ENCODE measurements at places on chromosomes 5 and 9.

DNA sequence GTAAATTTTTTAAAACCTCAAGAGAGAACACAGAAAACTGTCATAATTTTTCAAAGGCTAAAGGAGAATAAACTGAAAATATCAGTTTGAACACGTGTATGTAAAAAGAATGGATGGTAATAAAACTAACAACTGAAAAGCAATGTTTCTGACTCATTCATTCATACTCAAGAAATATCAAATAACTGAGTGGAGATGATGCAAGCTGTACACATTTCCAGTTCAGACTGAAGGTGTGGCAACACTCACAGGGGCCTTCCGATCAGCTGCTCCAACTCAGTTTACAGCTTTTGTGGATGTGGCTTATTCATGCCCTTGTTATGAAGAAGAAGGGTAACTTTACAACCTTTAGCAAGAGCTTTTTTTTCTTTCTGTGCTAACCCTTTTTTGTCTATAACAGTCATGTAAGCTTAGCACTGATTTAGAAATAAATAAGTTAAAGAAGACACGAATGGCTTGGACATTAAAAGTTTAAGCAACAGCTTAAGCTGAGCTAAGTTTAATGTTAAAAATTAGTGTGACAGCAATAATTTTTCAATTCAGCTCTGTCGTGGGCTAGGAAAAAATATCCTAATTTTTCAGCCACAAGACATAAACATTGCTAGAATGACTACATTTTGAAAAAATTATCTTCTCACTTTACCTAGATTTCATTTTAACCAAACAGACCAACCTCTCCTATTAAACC lies 453.5 kb downstream of the RAB3C start:
- H3K4me3 ChIP-seq, result peak overlapping the region; percentile 67
- peak; percentile 44 for DNase-seq
- H3K27me3 ChIP-seq, result no peaks in the 10 kb centered on the region
- H3K4me1 ChIP-seq, result peaks cover 21% of the 10 kb centered on the region
- H3K36me3 ChIP-seq, result no peaks in the 10 kb centered on the region
- no peak overlapping the region for H3K27ac ChIP-seq

DNA sequence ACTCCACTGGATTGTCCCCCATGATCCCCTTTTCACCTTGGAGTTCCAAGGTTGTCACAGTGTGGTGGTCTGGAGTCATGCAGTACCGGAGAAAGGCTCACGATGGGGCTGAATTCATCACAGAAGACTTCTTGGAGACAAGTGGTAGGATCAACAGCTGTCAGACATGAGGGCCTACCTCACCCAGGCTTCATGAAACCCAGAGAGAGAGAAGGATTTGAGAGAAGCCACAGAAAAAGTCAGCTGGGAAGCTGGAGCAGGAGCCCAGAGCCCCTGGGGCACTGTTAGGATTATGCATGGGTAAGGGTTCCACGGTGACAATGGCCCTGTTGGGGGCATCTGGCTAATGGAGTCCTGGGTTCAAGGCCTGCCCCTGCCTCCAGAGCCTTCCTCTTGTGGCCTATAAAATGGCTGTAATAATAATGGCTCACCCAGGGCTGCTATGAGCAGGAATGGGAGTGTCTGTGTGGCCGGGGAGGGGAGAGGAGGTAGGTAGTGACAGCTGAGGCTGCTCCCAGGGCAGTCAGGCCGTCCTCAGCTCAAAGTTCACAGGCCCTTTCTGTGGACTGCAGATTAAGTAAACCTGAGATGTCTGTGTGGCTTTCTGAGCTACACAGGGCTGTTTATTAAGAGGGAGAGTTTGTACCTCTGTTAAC lies 910 bp downstream of the TRIM14 start:
- H3K27ac ChIP-seq, result peak overlapping the region; percentile 83
- DNase-seq, result no peak
- H3K27me3 ChIP-seq, result no peaks in the 10 kb centered on the region
- peaks cover 8% of the 10 kb centered on the region for H3K36me3 ChIP-seq

GRCh38 chr9:112012026-112012902 lies 115.7 kb downstream of the UGCG start:
- H3K27ac ChIP-seq, result peak overlapping the region; percentile 37
- no peaks in the 10 kb centered on the region for H3K36me3 ChIP-seq

GRCh38 chr5:33774341-33774740 lies 117.4 kb downstream of the ADAMTS12 start:
- no peak overlapping the region for H3K27ac ChIP-seq
- DNase-seq, result no peak
- H3K4me1 ChIP-seq, result peaks cover 5% of the 10 kb centered on the region
- no peaks in the 10 kb centered on the region for H3K36me3 ChIP-seq
- H3K4me3 ChIP-seq, result no peak overlapping the region
- H3K27me3 ChIP-seq, result no peaks in the 10 kb centered on the region

- no peak for DNase-seq
- no peaks in the 10 kb centered on the region for H3K27me3 ChIP-seq
- H3K4me1 ChIP-seq, result peaks cover 39% of the 10 kb centered on the region
- no peak overlapping the region for H3K27ac ChIP-seq
- H3K4me3 ChIP-seq, result no peak overlapping the region
Measured at GRCh38 chr9:125637241-125637640, 69.8 kb downstream of the MAPKAP1 start.

DNA sequence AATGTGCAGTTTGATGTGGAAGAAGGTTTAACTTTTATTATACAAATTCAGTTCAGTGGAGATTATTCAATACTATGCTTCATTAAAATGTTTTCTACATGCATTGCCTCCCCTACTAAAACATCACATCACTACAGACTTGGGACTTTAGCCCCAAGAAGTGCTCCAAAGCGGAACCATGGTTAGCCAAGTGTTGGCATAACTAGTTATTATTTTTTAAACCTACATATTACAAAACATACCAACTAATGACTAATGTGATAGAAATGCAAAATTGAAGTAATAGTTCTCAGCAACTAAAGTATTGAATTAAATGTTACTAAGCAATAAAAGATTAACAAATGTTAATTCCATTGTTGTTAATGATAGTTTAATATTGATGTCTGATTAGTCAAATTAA lies 74.5 kb downstream of the XRCC4 start:
- H3K4me1 ChIP-seq, result no peaks in the 10 kb centered on the region
- no peaks in the 10 kb centered on the region for H3K36me3 ChIP-seq
- H3K27ac ChIP-seq, result no peak overlapping the region
- H3K4me3 ChIP-seq, result no peak overlapping the region

- no peaks in the 10 kb centered on the region for H3K4me1 ChIP-seq
- DNase-seq, result no peak
- H3K36me3 ChIP-seq, result no peaks in the 10 kb centered on the region
- no peak overlapping the region for H3K4me3 ChIP-seq
- H3K27me3 ChIP-seq, result no peaks in the 10 kb centered on the region
Measured at GRCh38 chr5:146103594-146103993, 1.8 kb downstream of the PLAC8L1 start.

- H3K27me3 ChIP-seq, result no peaks in the 10 kb centered on the region
- no peak overlapping the region for H3K27ac ChIP-seq
- no peaks in the 10 kb centered on the region for H3K4me1 ChIP-seq
- no peak for DNase-seq
- no peaks in the 10 kb centered on the region for H3K36me3 ChIP-seq
- no peak overlapping the region for H3K4me3 ChIP-seq
Measured at GRCh38 chr5:89686081-89686765, 723.3 kb downstream of the CETN3 start.

DNA sequence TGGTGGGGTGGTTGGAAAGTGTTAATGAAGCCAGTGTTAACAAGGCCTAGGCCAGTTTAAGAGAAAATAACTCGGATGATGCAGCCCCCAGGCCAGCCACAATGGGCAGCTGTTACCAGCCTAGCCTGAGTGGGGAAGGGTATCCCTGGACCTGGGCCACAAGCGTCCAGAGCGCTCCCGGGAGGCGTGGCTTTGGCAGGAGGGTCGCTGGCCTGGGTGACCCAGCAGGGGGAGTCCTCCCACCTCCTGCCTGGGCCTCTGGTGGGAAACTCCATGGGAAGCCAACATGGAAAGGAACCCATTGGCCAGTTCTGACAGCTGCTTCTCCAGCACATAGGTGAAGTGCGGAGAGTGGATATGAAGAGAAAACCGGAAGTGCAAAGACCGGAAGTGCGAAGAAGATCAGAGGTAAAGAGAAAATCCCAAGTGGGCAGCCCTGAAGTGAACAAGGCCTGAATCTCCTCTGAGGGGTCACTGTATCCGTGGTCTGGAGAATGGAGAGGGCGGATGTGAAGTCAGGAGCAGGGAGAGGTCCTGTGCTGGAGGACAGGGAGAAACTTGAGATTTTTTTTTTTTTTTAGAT lies 79.0 kb downstream of the ADCY2 start:
- no peaks in the 10 kb centered on the region for H3K4me1 ChIP-seq
- no peak overlapping the region for H3K27ac ChIP-seq
- H3K4me3 ChIP-seq, result no peak overlapping the region
- DNase-seq, result no peak
- no peaks in the 10 kb centered on the region for H3K27me3 ChIP-seq

DNA sequence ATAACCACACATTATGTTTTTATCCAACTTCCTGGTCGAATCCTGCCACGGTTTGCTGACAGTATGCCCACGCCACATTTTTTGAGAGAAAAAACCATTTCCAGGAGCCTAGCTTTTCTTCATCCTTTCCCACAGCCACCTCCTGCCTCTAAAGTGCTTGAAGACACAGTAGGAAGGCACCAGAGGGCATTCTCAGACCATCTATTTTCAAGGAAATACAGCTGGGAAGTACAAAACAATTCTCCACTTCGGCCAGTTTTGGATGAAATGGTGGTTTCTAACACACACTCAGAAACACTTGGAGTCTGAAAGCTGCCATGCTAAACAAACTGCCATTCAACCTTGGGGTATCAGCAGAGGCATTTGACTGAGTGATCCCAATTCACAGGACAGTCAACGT lies 86.3 kb upstream of the RPS23 start:
- H3K27me3 ChIP-seq, result no peaks in the 10 kb centered on the region
- no peak overlapping the region for H3K4me3 ChIP-seq
- H3K36me3 ChIP-seq, result no peaks in the 10 kb centered on the region
- no peak for DNase-seq
